ENCODE measurements at places on chromosomes 11 and 22.

- no peak for DNase-seq
These were observed 140.4 kb downstream of the MYO18B start for GRCh38 chr22:25882360-25882759.

- DNase-seq, result no peak
These were observed 3.8 kb upstream of the MPPED1 start for GRCh38 chr22:43408009-43408408.

GRCh38 chr11:69920345-69921127 lies 101.3 kb upstream of the FGF3 start:
- DNase-seq, result no peak

- peak; percentile 29 for DNase-seq
These were observed 23.8 kb downstream of the TEAD1 start for GRCh38 chr11:12698048-12698447.

DNA sequence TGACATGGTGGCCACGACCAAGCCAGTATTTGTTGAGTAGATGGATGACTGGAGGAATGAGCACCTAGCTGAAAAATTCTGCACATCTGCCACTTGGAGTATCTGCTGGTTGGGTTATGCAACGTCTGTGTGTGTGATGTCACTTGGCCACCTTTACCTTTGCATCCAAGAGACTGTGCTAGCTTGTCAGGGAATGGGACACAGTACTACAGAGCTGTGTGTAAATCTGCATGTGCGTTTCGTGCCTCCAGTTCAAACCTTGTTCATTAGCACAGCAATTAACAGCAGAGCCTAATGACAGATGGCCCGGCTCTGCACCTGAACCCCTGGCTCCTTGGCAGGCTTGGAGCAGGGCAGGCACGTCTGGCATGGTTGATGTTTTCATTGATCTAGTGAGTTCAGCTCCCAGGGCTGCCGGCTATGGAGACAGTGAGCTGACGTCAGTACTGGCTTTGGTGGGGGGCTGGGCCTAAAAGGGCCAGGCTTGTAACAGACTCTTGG lies 188.4 kb upstream of the NAV2 start:
- no peak for DNase-seq

DNA sequence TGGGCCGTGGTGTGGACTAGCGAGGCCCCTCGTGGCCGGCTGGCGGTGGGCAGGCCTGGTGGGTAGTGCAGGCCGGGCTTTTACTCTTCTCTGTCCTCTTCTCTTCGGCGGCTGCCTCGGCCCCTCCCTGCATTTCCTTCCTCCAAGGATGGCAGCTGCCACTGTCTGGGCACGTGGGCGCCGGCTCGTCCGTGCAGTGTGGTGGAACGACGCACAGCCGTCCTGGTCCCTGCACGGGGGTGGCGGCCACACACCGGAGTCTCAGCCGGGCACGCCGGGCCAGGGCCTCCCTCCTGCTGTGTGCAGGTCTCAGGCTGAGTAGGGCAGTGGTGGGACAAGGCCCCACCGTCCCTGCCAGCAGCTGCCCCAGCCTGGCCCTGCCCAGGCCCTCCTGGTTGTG lies 37.7 kb downstream of the MOB2 start:
- DNase-seq, result no peak

GRCh38 chr11:60995798-60996197 lies 24.3 kb downstream of the CD6 start:
- DNase-seq, result no peak

DNA sequence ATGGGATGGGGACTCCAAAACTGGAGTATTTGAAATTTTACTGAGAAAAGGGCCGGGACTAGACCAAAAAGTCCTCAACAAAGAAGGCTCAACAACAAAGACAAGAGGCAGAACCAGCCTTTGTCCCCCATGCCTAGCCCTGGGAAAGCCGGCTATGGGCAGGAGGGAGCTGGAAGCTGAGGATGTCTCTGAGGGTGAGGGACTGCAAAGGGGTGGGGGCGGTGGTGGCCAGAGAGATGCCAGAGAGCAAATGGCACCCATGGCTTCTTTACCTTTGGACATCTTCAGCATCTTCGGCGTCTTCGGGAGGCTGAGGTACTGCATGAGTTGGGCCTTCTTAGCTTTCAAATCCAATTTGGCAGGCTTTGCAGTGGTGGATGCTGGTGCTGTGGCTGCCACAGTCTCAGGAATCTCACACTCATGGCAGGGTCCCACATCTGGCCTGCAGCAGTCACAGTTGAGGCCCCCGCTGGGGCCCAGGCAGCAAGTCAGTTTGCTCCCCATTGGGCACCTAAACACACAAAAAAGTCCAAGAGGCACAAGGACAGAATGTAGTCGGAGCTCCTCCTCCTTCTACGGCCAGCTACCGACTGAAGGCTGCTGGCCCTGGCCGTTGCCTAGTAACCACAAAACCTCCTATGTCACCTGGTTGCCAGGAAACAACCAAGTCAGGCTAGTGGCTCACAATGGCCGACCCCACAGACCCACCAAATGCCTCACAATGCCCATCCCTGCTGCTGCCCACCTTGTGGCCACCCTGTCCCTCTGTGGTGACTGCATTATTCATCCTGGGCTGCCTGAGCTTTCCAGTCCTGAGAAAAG lies at the start of gene C22orf42:
C22orf42 (minus strand) TSS at position 592 of the 822 bp plus-strand sequence; CDS start at position 504, 88 bp downstream.
- DNase-seq, result no peak
